ENCODE measurements at places on chromosomes 3 and 15. TPM values are rescaled to one million over a fixed set of nuclear protein-coding genes. Genes with fewer than 3 reads are reported as not detected.

SLCO2A1 gene
- 26.3 TPM for total RNA-seq

AQP9 gene
- not detected for total RNA-seq

PDHB gene
- total RNA-seq: 87.4 TPM

KCNMB2 gene
- 0.72 TPM for total RNA-seq

FBXL22 gene
- 4.4 TPM for total RNA-seq

DLEC1 gene
- total RNA-seq: 0.56 TPM

NRROS gene
- 2.1 TPM for total RNA-seq

NDUFAF3 gene
- 98.4 TPM for total RNA-seq

AGTR1 gene
- 2.4 TPM for total RNA-seq

COPG1 gene
- total RNA-seq: 288 TPM

ZSCAN29 gene
- total RNA-seq: 26.2 TPM

DNA sequence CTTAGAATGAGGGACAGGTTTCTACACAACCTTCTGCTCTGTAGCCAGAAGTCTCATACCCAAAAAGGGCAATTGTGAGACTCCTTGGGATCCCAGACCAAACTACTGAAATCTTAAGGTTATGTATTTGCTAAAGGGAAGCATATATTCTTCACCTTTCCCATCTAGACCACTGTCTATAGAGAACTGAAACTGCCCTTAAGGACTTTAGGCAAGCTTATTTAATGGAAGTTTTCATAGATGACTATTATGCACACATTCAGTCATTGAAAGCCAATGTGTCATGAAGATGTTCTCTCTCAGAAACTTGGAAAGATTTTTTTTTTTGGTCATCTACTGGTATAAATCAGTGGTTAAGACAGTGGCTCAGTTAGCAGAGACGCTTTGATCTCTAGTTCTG is 365.3 kb downstream of the MCTP2 start:
- DNase-seq: no peak
- no peaks in the 10 kb centered on the region for H3K4me1 ChIP-seq
- H3K4me3 ChIP-seq: no peak overlapping the region
- H3K27ac ChIP-seq: no peak overlapping the region

DNA sequence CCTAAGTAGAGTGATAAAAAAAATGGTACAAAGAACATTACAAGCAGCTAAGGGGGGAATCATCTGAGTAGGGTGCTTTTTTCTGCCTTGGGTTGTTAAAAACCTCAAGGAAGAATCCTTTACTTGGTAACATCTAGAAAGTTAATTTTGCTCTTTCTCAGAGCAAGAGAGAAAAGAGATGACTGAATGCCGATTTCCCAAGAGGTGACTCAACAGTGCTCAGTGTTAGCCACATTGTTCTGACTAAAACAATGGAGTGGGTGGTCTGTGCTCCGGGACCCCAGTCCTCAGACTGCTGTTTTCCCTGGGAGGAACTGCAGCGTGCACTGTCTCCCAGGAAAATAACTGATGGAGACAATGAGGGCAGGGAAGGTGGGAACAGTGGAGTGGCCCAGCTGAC is 41.1 kb upstream of the RASGRP1 start:
- H3K4me3 ChIP-seq: no peak overlapping the region
- H3K27me3 ChIP-seq: no peaks in the 10 kb centered on the region
- H3K27ac ChIP-seq: no peak overlapping the region
- DNase-seq: no peak
- no peaks in the 10 kb centered on the region for H3K4me1 ChIP-seq

- no peaks in the 10 kb centered on the region for H3K36me3 ChIP-seq
- no peak overlapping the region for H3K27ac ChIP-seq
- DNase-seq: no peak
- H3K4me1 ChIP-seq: no peaks in the 10 kb centered on the region
- H3K4me3 ChIP-seq: no peak overlapping the region
Measured at GRCh38 chr3:138450181-138450580, 15.8 kb downstream of the ESYT3 start.

GRCh38 chr15:67138891-67139855 is 73.8 kb downstream of the SMAD3 start:
- DNase-seq: no peak
- peaks cover 12% of the 10 kb centered on the region for H3K4me1 ChIP-seq
- no peaks in the 10 kb centered on the region for H3K36me3 ChIP-seq
- no peak overlapping the region for H3K4me3 ChIP-seq
- no peaks in the 10 kb centered on the region for H3K27me3 ChIP-seq
- peak overlapping the region; percentile 48 for H3K27ac ChIP-seq

GRCh38 chr15:31828594-31828993 is 201.7 kb upstream of the CHRNA7 start:
- no peak overlapping the region for H3K27ac ChIP-seq
- no peaks in the 10 kb centered on the region for H3K36me3 ChIP-seq
- H3K4me3 ChIP-seq: no peak overlapping the region
- no peaks in the 10 kb centered on the region for H3K4me1 ChIP-seq
- no peak for DNase-seq

DNA sequence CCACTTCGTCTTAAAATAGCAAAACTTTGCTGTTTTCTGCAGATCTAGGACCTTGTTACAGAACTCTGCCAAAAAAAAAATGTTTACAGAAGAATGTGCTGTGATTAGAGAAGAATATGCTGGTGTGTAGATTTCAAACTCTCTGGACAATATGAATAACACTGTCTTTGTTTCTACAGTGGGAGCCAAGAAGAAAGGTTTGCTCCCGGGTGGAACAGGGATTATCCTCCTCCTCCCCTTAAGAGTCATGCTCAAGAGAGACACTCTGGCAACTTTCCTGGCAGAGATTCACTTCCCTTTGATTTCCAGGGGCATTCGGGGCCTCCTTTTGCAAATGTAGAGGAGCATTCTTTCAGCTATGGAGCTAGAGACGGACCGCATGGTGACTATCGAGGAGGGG is 27.3 kb downstream of the RBM6 start:
- H3K27ac ChIP-seq: no peak overlapping the region
- H3K27me3 ChIP-seq: no peaks in the 10 kb centered on the region
- peaks cover 2% of the 10 kb centered on the region for H3K36me3 ChIP-seq
- DNase-seq: no peak

DNA sequence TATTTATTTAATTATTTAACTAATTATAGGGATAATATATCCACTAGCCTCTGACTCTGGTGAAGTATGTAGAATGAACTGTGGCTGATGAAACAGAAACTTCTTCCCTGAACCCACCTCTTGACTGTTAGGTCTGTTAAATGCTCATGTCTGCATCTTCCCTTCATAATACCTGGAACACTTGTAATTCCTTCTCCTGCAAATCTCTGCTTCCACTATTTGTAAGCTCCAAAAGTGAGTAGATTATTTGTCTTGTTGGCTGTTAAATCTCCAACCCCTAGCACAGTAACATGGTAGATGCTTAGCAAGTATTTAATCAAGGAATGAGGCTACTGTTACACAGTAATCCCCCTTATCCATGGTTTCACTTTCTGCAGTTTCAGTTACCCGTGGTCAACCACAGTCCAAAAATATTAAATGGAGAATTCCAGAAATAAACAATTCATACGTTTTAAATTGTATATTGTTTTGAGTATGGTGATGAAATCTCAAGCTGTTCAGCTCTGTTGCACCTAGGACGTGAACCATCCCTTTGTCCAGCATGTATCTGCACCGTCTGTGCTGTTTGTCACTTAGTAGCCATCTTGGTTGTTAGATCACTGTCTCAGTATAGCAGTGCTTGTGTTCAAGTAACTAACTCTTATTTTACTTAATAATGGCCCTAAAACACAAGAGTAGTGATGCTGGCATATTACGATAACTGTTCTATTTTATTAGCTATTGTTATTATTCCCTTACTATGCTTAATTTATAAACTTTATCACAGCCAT is 5.7 kb downstream of the TTBK2 start:
- no peak overlapping the region for H3K27ac ChIP-seq
- DNase-seq: no peak
- H3K27me3 ChIP-seq: no peaks in the 10 kb centered on the region
- no peaks in the 10 kb centered on the region for H3K4me1 ChIP-seq
- H3K4me3 ChIP-seq: no peak overlapping the region
- no peaks in the 10 kb centered on the region for H3K36me3 ChIP-seq

DNA sequence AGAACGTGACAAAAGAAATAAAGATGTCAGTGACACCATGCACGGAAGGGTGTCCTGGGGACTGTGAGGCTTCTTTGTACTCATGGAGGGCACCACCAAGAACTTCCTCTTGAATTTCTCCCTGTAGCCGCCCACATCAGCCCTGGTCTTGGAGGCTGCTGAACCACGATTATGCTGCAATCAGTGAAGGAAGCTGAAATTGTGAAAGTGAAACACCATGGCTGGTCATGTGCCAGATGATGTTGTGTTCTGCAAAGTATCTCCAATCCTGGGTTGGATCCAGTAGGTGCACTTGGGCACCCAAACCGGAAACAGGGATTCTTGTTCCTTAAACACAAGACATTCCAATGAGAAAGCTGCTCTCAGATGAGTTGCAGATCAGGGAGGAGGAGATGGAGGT is 104.4 kb upstream of the GOLGA6L6 start:
- H3K4me3 ChIP-seq: no peak overlapping the region
- no peak for DNase-seq
- H3K27me3 ChIP-seq: no peaks in the 10 kb centered on the region

GRCh38 chr15:99250001-99250400 is 620 bp upstream of the TTC23 start:
- no peaks in the 10 kb centered on the region for H3K4me1 ChIP-seq
- H3K27ac ChIP-seq: peak overlapping the region; percentile 96
- H3K36me3 ChIP-seq: no peaks in the 10 kb centered on the region

GRCh38 chr3:183629546-183630301 is 5.7 kb upstream of the KLHL24 start:
- no peak overlapping the region for H3K27ac ChIP-seq
- H3K4me1 ChIP-seq: no peaks in the 10 kb centered on the region
- DNase-seq: no peak
- no peaks in the 10 kb centered on the region for H3K36me3 ChIP-seq
- H3K27me3 ChIP-seq: no peaks in the 10 kb centered on the region

DNA sequence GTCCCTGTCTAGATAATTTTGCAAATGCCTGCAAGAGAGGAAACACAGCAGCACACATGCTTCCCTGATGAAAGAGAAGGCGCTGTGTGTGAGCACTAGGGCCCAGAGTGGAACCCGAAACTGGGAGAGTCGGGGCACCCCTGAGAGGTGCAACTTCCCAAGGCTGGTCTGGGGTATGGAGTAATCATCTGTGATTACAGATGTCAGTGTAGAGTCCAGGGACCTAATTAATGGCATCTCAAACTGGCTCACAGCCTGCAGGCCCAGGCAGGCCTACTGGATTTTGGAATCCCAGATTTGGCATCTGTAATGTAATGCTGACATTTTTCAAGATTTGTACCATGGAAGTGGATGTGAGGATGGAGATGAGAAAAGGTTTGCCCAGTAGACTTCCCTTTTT is 29.4 kb downstream of the PGPEP1L start:
- no peaks in the 10 kb centered on the region for H3K27me3 ChIP-seq
- no peak overlapping the region for H3K27ac ChIP-seq
- peaks cover under 1% of the 10 kb centered on the region for H3K4me1 ChIP-seq
- no peak for DNase-seq

- no peaks in the 10 kb centered on the region for H3K36me3 ChIP-seq
- no peaks in the 10 kb centered on the region for H3K27me3 ChIP-seq
- H3K4me3 ChIP-seq: no peak overlapping the region
- no peaks in the 10 kb centered on the region for H3K4me1 ChIP-seq
- no peak for DNase-seq
Measured at GRCh38 chr15:100737214-100737613, 134.8 kb downstream of the ASB7 start.

GRCh38 chr15:93762036-93762435 is 469.3 kb upstream of the MCTP2 start:
- no peak for DNase-seq
- H3K27ac ChIP-seq: no peak overlapping the region
- H3K36me3 ChIP-seq: no peaks in the 10 kb centered on the region
- H3K27me3 ChIP-seq: no peaks in the 10 kb centered on the region
- no peaks in the 10 kb centered on the region for H3K4me1 ChIP-seq

- DNase-seq: no peak
- no peaks in the 10 kb centered on the region for H3K36me3 ChIP-seq
- no peak overlapping the region for H3K27ac ChIP-seq
- no peaks in the 10 kb centered on the region for H3K4me1 ChIP-seq
Measured at GRCh38 chr15:22240403-22240802, 160.1 kb downstream of the OR4M2 start.

- H3K36me3 ChIP-seq: no peaks in the 10 kb centered on the region
- H3K27me3 ChIP-seq: no peaks in the 10 kb centered on the region
- no peak for DNase-seq
- H3K4me1 ChIP-seq: no peaks in the 10 kb centered on the region
- H3K4me3 ChIP-seq: no peak overlapping the region
Measured at GRCh38 chr15:40389824-40390595, 7.5 kb downstream of the KNSTRN start.

DNA sequence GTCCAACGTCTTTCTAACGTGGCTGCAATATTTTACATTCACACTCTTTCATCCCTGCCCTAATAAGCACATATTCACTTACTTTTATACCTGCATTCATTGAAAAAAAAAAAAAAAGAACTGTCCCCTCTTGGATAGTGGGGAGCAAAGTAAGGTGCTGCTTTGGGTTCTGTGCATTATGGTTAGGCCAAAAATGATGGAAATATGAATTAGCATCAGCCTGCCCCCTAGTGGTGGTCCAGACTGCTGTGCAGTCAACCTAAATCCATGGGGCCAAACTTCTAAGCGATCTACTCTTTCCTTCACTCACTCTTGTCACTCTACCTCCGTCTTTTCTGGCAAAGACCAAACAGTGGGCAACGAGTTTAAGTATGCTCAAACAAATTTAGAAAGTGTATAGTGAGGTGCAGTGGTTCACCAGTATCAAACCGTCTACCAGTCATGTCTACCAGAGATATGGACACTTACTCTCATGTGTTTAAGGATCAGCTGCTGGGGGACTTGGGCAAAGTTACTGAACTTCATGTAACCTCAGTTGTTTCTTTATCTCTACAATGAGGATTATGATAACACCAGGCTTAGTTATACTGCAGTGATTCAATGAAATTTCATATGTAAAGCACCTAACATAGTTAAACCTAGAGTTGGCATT is 61.5 kb upstream of the GRM7 start:
- H3K4me1 ChIP-seq: no peaks in the 10 kb centered on the region
- peak; percentile 62 for DNase-seq
- H3K27me3 ChIP-seq: no peaks in the 10 kb centered on the region
- no peaks in the 10 kb centered on the region for H3K36me3 ChIP-seq
- no peak overlapping the region for H3K27ac ChIP-seq

GRCh38 chr3:107112356-107112755 is 264.9 kb upstream of the CCDC54 start:
- no peaks in the 10 kb centered on the region for H3K4me1 ChIP-seq
- H3K27me3 ChIP-seq: no peaks in the 10 kb centered on the region
- no peak overlapping the region for H3K4me3 ChIP-seq
- DNase-seq: no peak
- no peak overlapping the region for H3K27ac ChIP-seq

All from colonic mucosa (tissue), 4 donors.